Stimulated activated CD8-positive, alpha-beta memory T cell treated with anti-CD3 and anti-CD28 coated beads, Interleukin-4, amount 100 ng/mL, for 48 hours (primary cell): ENCODE measurements at places on chromosomes 4 and X.

DNA sequence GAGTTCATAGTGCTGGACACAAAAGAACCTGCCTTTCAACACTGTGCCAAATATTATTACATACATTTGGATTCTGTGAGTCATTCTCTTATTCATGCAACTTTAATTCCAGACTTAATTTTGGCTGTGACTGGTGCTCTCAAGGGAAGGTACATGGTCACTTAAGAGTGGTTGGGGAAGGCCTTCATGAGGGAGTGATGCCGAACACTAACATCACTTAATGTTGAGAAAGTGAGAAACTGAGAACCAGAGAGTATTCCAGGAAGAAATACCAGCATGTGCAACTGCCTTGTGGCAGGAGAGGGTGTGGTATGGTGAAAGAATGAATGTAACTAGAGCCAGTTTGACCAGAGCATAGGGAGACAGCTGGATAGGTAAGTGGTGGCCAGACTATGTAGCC is 41.5 kb upstream of the FHDC1 start:
- DNase-seq, result no peak

DNA sequence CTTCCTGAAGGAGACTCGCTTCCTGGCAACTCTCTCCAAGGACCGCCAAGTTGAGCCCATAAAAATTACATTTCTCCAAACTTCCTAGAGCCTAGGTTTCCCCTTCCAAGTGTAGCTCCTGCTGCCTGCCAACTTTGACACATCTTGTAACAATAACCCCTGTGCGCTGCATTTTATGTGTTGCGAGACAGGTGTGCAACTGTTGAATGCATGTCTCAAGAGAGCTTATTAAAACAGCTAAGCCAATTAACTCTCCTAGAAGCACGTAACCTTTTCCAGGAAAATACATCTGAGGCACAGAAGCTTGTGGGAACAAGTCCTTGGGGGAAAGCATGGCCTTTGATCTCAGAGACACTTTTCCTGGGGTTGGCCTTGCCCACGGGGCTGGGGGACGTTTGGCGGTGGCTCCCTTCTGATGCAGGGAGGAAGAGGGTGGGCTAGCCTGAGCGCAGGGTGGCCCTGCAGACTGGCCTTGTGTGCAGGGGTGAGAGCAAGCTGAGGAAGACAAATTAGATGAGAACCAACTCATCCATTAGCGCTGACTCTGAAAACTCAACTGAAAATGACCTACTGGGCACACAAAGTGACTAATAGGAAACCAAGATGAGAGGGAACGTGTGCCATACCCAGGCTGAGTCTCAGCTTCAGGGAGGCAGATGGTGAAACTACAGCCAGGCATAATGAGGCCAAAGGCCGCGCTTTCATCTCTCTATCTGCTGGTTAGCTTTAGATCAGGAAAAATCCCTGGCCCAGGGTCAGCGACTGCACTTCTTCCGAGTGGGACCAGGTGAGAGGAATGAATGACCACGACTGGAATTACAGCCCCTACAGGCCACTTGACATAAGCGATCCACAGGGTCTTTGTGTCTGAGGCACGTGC is 75.3 kb downstream of the ENPP6 start:
- DNase-seq, result no peak

DNA sequence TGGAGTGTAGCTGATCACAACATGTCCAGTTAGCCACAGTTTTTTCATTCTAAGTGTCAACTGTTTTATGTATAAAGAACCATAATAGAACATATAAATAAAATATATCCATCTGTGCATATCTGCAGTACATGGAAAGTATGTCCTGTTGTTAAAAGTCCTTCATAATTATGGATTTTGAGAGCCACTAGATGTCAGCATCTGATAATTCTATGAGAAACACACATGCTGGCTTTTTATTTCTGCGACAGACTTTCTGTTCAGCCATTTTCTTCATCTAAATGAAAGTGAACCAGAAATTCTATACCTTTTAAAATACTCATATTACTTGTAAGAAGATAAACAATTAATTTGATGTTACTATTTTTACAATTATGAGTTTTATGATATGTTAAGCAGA is 251.5 kb downstream of the GPM6A start:
- DNase-seq, result no peak

DNA sequence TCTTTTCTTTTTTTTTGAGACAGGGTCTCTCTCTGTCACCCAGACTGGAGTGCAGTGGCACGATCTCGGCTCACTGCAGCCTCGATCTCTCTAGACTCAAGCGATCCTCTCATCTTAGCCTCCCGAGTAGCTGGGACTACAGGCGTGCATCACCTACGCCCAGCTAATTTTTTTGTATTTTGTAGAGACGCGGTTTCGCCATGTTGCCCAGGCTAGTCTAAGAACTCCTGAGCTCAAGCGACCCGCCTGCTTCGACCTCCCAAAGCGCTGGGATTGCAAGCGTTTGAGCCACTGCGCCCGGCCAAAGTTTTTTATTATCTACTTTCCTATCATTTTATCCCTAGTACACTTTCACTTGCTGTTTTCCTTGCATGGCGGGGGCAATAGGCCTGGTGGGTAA is 1.4 kb downstream of the UBA6 start:
- DNase-seq, result no peak

GRCh38 chr4:156660465-156660864 is 311.1 kb downstream of the PDGFC start:
- no peak for DNase-seq

GRCh38 chr4:30402276-30402675 is 317.9 kb upstream of the PCDH7 start:
- DNase-seq, result no peak

DNA sequence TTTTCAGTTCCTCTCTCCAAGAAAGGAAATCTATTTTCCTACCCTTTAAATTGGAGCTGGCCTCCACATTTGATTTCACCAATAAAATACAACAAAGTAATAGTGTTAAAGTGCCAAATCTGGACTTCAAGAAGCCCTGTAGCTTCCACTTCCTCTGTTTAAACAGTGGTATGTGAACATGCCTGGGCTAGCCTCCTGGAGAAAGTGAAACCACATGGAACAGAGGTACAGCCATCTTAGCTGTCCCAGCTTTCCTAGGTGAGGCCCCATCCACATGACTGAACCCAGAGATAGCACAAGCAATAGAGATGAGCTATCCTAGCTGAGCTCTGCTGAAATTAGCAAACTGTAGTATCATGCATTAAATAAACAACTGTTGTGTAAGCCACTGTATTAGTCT is 131.8 kb upstream of the VCX start:
- DNase-seq, result no peak

DNA sequence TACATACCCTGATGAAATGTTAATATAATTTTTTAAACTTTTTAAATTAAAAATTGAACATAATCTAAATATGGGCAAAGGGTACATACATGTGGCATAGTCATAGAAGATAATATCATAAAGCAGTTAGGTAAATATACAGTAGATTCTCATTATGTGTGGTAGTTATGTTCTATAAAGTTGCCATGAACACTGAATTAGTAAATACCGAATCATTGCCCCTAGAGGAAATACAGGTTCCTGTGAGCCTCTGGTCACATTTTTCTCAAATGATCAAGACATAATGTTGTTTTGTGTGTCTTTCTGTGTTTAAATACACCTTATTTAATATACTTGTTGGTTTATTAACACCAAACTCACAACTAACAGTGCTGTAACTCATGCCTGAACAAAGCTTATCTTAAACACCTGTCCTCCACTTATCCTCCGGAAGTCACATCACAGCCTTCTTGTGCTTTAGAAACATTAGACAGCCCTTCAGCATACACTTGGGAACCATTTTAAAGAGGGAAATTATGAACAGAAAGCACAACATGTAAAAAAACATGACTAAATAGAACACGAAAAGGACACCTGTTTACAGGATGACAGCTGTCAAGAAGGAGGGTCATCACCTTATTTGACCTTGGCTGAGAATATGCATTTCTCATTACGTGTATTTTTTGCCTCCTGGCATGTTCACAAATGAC is 169.4 kb upstream of the NAP1L5 start:
- DNase-seq, result no peak

GRCh38 chrX:122817321-122817955 is 366.6 kb upstream of the GRIA3 start:
- no peak for DNase-seq

GRCh38 chr4:79088946-79089691 is 149.9 kb upstream of the PAQR3 start:
- DNase-seq, result no peak

DNA sequence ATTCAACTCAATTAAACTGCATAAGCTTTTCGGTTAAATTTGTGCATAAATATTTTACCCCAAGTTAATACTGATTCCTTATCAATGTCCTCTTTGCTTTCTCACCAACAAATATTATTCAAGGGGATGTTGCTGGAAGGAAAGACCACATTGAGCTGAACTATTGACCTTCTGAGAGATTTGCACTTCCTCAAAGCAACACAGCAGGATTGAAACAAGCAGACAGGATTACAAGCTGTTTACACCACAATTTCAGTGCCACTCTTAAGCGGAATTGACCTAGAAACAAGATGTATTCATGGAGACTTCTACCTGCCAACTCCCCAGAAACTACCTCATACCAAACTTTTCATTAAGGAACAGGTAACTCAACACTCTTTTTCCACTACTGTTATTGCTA is 96.5 kb upstream of the DUSP21 start:
- no peak for DNase-seq

DNA sequence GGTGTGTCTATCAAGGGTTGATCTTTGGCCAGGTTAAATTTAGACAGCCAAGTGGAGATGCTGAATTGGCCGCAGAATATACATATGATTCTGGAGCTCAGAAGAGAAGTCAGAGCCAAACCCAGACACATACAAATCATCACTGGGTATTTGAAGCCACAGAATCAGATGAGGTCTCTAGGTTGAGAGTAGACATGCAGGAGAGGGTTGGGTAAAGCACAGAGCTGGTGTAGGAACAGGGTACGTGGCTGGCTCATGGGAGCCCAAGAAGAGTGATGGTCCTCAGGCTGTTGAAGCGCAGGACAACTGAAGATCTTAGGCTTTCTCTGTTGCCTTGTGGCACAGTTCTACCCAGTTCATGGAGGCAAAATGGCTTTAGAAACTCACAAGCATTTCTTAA is 37.7 kb downstream of the ADAMTS3 start:
- DNase-seq, result no peak

DNA sequence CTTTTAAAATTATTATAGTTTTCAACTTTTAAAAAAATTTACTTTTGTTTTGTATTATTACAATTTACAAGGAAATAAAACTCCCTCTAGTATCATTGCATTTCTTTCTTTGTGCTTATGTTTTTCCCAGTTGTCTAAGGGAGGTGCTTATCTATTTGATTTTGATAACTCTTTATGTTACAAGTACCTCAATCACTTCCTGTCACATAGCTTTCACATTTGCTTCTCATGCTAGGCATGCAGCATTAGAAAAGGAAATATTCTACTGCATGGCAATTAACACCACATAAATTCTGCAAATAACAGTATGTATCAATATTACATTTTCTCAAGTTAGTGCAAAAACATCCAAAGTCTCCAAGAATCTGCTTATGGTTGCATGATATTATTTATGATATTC is 180.3 kb upstream of the HS3ST1 start:
- DNase-seq, result no peak

GRCh38 chr4:8267077-8267476 is 2.5 kb upstream of the HTRA3 start:
- peak; percentile 61 for DNase-seq

- DNase-seq, result no peak
These were observed 6.5 kb downstream of the SHOX start for GRCh38 chrX:636981-637659.

- DNase-seq, result no peak
These were observed 45.9 kb upstream of the ALG13 start for GRCh38 chrX:111634823-111635729.

DNA sequence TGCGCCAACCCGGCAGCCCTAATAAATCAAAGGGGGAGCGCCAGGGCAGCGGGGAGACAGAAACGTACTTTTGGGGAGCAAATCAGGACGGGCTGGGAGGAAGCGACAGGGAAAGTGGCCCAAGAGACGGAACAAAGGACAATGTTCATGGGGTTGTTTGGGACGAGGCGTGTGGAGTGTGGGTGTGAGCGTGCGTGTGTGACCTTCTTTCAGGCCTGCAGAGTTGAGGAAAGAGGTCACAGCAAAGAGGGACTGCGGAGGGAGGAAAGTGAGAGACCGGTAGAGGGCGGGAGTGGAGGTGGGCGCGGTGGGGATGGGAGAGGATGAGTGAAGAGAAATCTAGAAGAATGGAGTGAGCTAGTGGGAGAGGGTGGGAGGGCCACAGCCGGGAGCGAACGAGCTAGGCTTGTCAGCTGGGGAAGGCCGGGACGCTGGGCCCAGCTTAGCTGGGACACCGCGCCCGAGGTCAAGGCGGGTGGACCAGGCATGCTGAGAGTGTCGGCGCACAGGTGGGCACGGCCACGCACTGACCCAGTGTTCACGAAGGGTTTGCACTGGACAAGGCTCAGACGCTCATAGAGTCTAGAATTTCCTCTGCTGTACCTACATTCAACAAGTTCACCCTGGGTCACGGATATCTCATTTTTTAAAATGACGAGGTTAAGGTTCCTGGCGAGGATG is 14.7 kb upstream of the PITX2 start:
- no peak for DNase-seq

DNA sequence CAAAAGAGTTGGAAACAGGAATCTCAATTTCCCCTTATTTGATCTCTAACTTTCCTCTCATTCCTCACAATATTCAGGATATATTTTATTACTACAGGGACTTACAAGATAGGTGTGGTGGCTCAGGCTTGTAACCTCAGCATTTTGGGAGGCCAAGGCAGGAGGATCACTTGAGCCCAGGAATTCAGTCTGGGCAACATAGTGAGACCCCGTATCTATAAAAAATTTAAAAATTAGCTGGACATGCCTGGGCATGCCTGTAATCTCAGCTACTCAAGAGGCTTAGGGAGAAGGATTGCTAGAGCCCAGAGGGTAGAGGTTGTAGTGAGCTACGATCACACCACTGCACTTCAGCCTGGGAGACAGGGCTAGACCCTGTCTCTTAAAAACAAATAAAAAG is 200.4 kb downstream of the CAMK2D start:
- DNase-seq, result no peak

DNA sequence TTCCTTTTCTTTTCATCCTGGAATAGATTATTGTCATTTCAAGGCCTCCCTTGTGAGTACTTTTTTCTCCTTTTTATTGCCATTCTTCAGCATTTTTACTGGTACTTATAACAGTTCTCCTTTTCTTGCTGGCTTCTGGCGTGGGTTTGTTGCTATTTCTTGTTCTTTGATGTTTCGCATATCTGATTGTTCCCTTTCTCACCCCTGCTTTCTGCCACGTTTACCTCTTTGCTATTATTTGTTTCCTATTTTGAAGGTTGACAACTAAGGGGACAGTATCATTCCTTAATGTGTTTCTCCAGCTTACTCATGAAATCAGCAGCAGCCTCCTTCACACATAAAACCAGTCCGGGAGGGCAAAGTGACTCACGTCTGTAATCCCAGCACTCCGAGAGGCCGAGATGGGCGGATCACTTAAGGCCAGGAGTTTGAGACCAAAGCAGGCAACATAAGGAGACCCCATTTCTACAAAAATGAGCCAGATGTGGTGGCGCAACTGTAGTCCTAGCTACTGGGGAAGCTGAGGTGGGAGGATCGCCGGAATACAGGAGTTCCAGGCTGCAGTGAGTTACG is 72.6 kb downstream of the DMD start:
- DNase-seq, result no peak

GRCh38 chr4:156294577-156294976 is 340.9 kb upstream of the CTSO start:
- no peak for DNase-seq

GRCh38 chr4:84530454-84530853 is 31.4 kb upstream of the NKX6-1 start:
- DNase-seq, result no peak

- no peak for DNase-seq
These were observed 847.6 kb upstream of the LCORL start for GRCh38 chr4:18869166-18869565.
